ENCODE measurements at places on chromosomes 16 and 17.

GRCh38 chr17:35523296-35523695 is 14.2 kb downstream of the SLFN12L start:
- DNase-seq, result no peak

- no peak for DNase-seq
These were observed 1.3 kb downstream of the NLK start for GRCh38 chr17:28043741-28044140.

DNA sequence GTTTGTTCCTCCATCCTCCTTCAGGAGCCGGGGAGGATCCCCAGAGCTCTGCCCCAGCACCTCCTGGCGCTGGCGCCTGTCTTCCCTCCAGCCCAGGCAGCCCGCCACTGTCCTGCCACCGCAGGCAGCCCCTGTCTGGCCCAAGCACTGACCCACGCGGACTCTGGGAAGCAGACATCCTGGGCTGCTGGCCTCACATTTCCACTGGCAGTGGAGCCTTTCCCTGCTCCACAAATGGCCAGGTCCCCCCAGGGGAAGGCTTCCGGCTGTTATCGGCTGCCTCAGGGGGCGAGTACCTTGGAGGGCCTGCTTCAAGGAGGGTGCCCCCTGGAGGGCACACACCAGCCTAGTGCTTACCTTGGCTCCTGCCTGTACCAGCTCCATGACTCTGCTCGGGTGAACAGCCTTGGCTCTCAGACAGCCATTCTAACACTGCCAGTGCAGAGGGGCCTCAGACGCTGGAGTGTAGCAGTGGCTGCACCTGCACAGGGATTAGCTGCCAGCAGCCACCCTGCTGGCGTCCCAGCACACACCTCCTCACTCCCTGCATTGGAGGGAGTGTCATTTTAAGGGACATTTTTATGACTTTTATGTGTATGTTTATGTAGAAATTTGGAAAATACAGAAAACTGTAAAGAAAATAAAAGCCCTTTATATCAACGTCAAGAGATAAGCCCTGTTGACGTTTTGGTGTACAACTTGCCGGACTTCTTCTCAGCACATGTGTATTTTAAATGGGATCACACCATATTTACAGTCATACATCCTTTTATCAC is 21.0 kb downstream of the ACE start:
- no peak for DNase-seq

DNA sequence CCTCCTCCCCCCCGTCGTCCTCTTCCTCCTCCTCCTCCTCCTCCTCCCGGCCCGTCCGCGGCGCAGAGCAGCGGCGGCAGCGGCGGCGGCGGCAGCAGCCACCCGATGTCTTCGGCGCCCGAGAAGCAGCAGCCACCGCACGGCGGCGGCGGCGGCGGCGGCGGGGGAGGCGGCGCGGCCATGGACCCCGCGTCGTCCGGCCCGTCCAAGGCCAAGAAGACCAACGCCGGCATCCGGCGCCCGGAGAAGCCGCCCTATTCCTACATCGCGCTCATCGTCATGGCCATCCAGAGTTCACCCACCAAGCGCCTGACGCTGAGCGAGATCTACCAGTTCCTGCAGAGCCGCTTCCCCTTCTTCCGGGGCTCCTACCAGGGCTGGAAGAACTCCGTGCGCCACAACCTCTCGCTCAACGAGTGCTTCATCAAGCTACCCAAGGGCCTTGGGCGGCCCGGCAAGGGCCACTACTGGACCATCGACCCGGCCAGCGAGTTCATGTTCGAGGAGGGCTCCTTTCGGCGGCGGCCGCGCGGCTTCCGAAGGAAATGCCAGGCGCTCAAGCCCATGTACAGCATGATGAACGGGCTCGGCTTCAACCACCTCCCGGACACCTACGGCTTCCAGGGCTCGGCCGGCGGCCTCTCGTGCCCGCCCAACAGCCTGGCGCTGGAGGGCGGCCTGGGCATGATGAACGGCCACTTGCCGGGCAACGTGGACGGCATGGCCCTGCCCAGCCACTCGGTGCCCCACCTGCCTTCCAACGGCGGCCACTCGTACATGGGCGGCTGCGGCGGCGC is at the start of gene FOXF1:
Gene FOXF1 (plus strand): TSS at position 63 of the 797 bp plus-strand sequence. CDS start 43 bp downstream, at position 106.
- no peak for DNase-seq

GRCh38 chr16:337975-338575 is 14.4 kb downstream of the AXIN1 start:
- no peak for DNase-seq

- DNase-seq, result no peak
These were observed 101.3 kb downstream of the ZFHX3 start for GRCh38 chr16:72946474-72947194.

- DNase-seq, result no peak
These were observed 5.6 kb downstream of the RARA start for GRCh38 chr17:40314584-40314956.

- DNase-seq, result no peak
These were observed 33.9 kb downstream of the COX4I1 start for GRCh38 chr16:85833219-85833920.

GRCh38 chr17:57752031-57752905 is 7.2 kb upstream of the CCDC182 start:
- DNase-seq, result no peak

DNA sequence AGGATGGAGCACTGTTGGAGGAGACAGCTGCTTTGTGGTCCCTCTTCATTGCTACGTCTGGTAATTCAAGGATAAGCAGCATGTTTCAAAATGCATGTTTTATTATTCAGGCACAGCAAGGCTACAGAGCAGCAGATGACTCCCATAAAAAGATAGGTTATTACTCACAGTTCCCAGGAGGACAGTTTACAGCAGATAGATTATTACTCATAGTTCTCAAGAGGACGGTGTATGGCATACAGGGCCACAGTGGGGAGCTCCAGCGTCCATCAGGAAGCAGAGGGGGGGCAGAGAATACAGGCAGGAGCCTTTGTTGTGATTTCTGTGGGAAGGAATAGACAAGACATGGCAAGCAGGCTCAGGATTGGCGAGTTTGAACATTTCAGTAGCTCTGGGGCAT is 72.9 kb downstream of the DNAH9 start:
- DNase-seq, result no peak

GRCh38 chr16:86509759-86510464 is 415 bp upstream of the FOXF1 start:
- no peak for DNase-seq

- DNase-seq, result no peak
These were observed 5.0 kb upstream of the RPH3AL start for GRCh38 chr17:357644-358043.

GRCh38 chr16:83581994-83582747 is 225.6 kb upstream of the HSBP1 start:
- no peak for DNase-seq

- DNase-seq, result no peak
These were observed 37.5 kb upstream of the SNN start for GRCh38 chr16:11630768-11631056.

DNA sequence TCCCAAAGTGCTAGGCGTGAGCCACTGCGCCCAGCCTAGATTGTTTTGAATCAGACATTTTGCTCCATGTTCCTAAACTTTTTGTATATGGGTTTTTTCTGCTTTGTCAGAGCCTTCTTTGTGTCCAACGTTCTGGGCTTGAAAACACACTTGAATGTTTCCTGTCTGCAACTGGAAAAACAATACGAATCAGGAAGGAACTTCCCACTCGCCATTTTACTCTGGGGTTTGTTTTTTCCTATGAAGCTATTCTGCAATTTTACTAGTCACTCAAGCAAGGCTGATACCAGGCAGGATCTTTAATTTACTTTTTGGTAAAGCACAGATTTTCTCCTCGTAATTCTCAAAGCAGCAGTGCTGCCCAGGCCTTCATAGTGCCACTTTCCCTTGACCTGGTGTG is 31.6 kb downstream of the ARHGAP17 start:
- no peak for DNase-seq

DNA sequence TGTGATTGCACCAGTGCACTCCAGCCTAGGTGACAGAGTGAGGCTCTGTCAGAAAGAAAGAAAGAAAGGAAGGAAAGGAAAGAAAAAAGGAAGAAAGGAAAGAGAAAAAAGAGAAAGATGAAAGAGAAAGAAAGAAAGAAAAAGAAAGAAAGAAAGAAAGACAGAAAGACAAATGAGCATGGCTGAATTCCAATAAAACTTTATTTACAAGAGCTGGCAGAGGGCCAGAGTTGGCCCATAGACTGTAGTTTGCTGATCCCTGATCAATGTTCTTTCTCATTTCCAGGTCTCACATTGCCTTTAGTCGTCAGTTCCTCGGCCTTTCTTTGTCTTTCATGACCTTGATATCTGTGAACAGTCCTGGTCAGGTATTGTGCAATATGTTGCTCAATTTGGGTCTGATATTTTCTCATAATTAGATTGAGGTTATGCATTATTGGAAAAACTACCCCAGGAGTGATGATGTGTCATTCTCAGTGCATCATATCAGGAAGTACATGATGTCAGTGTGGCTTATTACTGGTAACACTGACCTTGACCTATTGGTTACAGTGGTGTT is 68.5 kb upstream of the MED9 start:
- DNase-seq, result no peak

DNA sequence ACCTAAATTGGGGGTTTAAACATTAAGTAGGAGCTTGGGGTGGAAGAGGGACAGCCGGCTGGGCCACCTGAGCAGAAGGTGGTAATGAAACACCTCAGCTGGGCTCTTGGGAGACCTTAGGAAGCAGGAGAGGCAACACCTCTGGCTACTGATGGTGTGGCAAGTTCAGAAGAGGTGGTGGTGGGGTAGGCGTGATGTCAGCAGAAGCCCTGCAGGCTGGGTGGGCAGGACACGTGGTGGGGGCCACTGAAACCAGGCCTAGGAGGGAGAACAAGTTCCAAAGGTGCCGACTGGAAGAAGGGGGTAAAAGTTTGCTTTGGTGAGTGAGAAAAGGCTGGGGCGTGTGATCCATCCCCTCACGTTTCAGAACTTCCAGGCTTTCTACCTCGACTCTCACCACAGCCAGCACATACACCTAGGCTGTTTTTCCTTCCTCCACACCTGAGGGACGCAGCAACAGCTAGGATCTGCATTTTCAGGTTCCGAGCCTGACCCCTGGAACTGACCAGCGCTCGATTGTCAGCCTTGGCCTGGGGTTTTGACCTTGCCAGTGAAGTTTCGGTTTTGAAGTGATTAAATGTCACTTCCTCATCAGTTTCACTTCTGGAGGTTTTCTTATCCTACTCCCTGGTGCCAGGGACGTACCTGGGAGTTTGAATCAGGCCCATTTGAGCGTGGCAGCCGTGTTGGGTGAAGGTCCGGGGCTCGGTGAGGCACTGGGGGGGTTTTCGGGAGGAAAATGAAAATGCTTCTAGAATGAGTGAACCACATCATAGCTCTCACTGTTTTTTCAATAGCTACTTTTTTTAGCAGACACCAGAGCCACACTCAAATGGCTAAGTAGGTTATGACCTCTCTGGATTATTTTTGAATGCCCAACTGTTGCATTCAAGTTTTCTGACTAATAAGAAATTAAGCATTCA is 10.0 kb downstream of the SNN start:
- DNase-seq, result no peak

DNA sequence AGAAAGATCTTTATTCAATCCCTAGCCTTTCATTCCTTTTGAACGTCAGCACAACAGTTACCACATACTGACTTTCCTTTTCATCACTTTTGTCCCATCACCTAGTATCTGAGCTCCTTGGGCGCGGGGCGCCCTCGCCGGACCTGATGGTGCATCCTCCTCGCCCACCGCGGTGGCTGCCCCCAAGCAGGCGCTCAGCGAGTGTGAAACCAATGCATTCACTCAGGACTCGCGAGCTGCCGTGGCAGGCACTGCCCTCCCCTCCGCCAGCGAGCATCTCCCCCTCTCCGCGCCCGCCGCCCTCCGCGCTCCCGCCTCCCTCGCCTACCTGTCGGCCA is 756 bp downstream of the KLHL11 start:
- DNase-seq, result no peak

- DNase-seq, result no peak
These were observed 6.0 kb upstream of the CDR2L start for GRCh38 chr17:74981318-74981978.

DNA sequence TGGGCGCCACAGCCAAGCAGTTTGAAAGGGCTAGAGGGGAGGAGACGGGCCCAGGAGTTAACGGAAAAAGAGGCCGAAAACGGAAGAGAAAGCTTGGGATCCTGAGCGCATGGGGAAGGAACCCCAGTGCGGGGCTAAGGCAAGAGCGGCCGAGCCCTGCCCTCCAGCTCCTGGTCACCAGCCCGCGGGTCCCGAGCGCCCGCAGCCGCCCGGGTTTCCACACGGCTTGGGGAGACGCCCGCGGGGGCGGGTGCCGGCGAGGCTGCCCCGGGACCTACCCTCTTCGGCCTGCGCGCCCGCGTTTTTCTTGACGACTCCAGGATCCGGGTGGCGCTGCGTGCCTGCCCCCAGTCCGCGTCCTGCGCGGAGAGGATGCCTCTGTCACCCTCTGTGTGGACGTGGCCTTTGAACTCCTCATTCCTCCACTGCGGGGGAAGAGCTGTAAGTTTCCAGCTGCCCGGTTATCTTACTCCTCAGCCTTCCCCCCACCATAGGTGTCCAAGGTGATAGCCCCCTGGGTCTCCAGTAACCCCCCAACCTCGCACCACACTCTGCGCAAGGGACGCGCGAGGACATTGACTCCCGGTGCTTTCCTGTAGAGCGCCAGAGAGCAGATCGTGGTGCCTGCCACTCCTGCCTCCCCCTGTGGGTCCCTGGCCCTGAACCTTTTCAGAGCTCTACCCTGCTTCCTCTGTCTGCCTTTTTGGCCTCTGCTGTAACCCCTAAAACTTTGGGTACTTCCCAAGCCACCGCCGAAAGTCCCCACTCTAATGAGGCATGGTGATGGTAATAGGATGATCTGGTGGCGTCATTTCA is 1.7 kb upstream of the CDH11 start:
- no peak for DNase-seq

- DNase-seq, result no peak
These were observed 398.6 kb downstream of the CPPED1 start for GRCh38 chr16:12405089-12405488.

- DNase-seq, result no peak
These were observed 100.3 kb downstream of the C16orf95 start for GRCh38 chr16:87216841-87217275.

DNA sequence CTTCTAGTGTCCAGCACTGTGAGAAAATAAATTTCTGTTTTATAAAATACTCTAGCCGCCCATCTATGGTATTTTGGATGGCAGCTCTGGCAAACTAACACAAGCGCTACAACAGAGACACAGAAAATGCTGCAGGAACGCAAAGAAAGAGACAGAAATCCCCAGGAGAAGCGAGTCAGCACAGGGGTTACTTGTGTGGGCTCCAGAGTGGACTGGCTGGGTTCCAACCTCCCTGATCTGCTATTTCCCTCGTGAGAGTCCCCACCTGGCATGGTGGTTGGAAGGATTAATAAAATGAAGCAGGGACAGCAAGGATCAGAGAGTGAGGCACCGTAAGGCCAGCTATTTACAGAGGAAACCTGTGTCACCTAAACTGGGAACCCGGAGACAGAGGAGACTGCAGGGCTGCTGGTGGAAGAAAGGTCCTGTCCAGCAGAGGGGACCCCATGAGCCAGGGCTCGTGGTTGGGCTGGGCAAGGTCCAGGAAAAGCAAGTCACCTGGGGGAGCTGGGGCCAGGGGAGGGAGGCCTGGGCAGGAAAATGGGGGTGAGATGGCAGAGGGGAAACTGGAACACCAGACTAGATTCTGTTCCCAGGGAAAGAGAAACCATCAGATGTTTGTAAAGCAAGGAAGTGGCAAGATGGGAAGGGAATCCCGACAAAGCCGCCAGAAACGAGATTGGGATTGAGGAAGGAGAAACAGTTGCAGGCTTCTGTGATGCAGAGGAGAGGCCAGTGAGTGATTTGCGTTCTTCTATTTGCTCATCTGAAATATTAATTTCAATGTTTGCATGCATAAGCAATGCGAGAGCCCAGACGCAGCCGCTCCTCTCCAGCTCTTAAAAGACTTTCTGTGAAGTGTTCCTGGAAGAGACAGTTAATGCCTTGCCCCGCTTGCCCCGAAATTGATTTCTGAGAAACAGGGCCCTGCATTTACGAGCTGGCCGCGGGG is 63.0 kb upstream of the TEKT3 start:
- no peak for DNase-seq
